Cortex of kidney (tissue), 1 donor: ENCODE measurements at places on chromosomes 7 and 10.

- DNase-seq, result no peak
Measured at GRCh38 chr7:121313220-121313792, 15.5 kb upstream of the WNT16 start.

- no peak for DNase-seq
Measured at GRCh38 chr10:74874649-74875048, 48.2 kb downstream of the KAT6B start.

GRCh38 chr7:47271749-47272148, 310.2 kb downstream of the TNS3 start:
- DNase-seq, result no peak

GRCh38 chr7:4045450-4045849, 636.6 kb upstream of the FOXK1 start:
- DNase-seq, result no peak
